ENCODE measurements at places on chromosomes 1 and 21.
A peak's percentile ranks its signal among the peaks of the same experiment; 100 is the strongest.

- DNase-seq: no peak
Measured at GRCh38 chr1:57623039-57623790, 199.4 kb upstream of the DAB1 start.

- DNase-seq: no peak
Measured at GRCh38 chr1:224406216-224406615, 28.4 kb downstream of the WDR26 start.

GRCh38 chr1:87292684-87293493 is 35.8 kb upstream of the LMO4 start:
- DNase-seq: peak; percentile 8

- no peak for DNase-seq
Measured at GRCh38 chr1:202056644-202057334, 46.4 kb downstream of the ELF3 start.

All from stimulated activated CD8-positive, alpha-beta memory T cell treated with anti-CD3 and anti-CD28 coated beads, Interleukin-15, amount 100 ng/mL, for 48 hours (primary cell).